ENCODE measurements at places on chromosomes 1 and 21.

DNA sequence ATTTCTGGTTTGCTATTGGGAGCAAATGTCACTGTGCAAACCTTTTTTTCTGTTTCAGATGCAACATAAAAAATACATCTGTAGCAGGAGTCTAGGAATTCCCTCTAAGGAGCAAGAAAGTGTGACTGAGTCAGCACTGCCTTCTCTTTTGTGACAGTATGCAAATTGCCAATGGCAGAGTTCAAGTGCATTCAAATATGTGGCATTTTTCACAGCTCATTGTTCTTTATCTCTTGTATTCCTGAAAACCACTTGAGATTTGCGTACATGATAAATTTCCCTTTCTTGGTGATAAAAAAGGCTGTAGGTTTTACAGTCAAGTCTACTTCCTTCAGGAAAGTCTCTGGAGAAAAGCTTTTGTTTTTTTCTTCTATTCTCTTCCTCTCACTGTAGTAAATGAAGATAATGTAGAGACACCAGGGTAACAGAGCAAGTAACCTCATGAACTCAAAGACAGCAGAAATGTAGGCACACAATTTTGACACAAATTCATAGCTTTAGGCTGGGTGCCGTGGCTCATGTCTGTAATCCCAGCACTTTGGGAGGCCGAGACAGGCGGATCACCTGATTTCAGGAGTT, 129.7 kb upstream of the L1TD1 start:
- DNase-seq: no peak

GRCh38 chr1:184615301-184615700, 139.4 kb downstream of the EDEM3 start:
- DNase-seq: no peak

DNA sequence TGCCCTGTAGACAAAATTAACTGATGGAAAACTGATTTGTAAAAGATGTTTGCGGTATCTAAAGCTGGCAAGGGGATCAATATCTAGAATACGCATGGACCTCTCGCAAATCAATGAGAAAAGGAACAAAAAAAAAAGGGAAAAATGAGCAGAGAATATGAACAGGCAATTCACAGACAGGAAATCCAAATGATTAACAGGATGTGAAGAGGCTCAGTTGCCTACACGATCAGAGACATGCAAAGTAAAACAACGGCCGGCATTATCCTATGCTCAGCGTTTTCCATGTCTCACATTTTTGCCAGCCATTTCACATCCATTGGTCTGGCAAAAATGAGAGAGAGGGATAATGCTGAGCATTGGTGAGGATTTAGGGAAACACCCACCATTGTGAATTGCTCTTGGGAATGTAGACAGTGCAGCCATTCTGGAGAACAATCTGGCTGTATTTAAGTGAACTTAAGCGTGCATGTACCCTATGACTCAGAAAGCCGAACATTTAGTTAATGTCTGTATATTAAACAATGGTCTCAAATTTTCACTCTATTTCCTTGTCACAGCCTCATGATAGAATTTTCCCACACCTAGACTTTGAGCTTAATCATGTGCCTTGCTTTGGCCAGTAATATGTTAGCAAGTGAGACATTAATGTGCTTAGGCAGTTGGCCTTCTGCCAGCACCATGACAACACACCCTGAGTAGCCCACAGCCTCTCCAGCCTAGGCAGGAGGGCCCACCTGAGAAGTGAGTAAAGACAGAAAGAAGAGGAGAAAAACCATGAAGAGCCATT, 61.0 kb upstream of the NBPF3 start:
- no peak for DNase-seq

DNA sequence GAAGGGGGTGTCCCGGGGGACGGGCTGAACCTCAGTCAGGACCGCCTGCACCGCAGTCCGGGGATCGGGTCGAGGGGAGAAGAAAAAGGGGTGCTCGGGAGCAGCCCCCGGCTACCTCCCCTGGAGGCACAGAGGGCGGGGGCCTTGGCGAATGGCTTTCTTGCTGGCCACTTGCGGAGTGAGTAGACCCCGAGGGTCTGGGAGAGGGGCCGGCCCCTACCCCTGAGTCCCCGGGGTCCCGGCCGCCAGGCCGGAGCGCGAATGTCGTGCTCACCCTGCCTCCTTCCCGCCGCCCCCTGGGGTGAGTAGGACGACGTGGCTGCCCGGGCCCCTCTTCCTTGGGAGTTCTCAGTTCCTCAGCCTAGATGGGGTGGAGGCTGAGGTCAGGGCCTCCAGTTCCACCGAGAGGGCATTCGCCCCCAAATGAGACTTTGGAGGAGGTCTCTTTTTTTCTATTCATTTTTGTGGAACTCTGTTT, 113.0 kb downstream of the OSBPL9 start:
- DNase-seq: no peak

GRCh38 chr1:23423415-23424292, 894 bp downstream of the TCEA3 start:
- no peak for DNase-seq

DNA sequence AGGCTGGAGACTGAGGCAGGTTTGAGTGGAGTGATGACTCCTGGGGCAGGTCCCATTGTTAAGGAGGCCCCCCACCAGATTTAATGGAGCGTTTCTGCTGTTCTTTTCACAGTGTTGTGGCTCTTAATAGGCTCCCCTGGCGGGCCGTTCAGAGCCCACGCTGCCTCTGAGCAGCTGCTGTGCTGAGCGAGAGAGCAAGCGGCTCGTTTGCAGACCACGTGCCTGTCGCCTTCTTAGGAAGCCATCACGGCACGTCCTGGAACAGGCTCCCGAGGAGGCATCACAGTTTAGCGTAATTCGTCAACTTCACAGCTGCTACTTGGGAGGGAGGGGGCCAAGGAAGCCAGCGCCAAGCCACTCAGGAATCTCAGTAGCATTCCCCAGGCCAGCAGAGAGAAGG, 70.5 kb upstream of the CTTNBP2NL start:
- no peak for DNase-seq

DNA sequence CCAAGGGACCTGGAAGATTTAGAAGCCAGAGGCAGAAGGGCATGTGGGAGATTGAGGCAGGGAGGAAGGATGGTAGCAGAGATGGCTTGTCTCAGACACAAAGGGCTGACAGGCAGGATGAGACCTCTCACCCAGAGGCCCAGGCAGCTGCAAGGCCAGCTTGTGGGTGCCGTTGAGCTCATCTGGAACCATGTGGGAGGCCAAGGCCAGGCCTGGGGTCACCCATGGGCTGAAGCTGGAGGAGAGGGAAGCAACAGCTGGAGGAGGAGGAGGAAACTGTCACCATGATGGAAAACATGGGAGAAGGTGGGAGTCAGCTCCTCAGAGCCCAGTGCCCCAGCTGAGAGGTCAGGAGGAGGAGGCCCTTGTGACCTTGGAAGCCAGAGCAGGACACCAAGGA, 6.4 kb downstream of the CRABP2 start:
- no peak for DNase-seq

GRCh38 chr1:23152966-23153684, 15.5 kb downstream of the LUZP1 start:
- DNase-seq: no peak

DNA sequence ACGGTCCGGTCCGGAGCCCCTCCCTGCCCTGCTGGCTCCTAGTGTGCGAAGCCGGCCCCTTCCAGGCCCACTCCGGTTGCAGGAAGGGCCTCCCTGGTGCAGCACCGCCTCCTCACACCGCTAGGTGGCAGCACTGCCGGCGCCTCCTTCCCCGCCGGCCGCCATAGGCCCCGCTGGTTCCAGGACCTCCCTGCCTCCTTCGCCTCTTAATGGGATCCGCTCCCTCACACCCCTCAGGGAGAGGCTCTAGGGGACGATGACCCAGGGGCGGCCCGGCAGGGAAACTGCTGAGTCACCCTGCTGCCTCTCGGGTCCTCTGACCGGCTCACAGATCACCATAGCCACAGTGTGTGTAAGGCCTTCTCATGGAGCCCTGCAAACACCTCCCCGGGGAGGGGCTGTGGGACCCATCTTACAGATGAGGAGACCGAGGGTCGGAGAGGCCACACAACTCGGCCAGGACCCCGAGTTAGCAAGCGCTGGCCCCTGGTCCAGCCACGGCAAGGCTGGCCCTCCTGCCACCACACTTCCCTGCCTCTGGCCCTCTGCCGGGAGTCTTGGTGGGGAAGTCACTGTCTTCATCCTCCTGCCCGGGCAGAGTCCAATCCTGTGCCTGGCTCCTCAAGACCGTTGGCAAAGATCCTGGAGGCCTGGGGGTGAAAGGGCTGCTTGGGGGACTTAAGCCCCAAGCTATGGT, 1.6 kb upstream of the AJAP1 start:
- peak; percentile 11 for DNase-seq

- DNase-seq: no peak
Observed at GRCh38 chr1:203142124-203142523, 14.6 kb downstream of the ADORA1 start.

DNA sequence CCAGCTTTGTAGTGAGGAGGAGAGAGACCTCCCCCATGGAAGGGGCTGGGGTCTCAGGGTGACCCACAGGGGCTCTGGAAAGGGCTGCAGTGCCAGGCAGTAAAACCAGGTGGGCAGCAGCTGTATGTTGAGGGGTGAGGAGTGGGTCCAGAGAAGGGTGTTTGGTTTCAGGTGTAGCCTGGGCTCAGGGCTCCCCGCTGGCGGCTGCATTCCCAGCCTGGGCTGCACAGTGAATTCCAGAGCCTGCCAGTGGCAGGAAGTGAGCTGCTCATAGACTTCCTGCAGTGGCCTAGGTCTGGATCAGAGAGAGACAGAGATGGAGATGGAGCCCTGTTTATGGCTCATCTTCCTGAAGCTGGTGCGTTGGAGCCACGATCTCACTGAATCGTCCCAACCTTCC, 356.4 kb downstream of the PTPRU start:
- DNase-seq: no peak

GRCh38 chr1:64231153-64231552, 27.7 kb downstream of the UBE2U start:
- DNase-seq: no peak

DNA sequence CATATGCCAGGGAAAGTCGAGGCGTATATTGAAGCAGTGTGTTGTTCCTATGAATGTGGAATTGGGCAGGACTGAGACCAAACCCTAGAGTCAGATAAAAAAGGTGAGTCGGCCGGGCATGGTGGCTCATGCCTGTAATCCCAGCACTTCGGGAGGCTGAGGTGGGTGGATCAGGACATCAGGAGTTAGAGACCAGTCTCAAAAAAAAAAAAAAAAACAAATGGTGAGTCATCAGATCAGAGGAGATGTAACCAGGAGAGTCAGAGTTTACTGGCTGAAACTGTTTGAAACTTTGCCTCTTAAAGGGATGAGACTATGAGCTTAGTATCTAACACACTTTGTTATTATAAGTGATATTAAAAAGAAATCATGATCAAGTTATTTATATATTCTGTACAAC, 26.4 kb upstream of the SYCP1 start:
- DNase-seq: no peak

DNA sequence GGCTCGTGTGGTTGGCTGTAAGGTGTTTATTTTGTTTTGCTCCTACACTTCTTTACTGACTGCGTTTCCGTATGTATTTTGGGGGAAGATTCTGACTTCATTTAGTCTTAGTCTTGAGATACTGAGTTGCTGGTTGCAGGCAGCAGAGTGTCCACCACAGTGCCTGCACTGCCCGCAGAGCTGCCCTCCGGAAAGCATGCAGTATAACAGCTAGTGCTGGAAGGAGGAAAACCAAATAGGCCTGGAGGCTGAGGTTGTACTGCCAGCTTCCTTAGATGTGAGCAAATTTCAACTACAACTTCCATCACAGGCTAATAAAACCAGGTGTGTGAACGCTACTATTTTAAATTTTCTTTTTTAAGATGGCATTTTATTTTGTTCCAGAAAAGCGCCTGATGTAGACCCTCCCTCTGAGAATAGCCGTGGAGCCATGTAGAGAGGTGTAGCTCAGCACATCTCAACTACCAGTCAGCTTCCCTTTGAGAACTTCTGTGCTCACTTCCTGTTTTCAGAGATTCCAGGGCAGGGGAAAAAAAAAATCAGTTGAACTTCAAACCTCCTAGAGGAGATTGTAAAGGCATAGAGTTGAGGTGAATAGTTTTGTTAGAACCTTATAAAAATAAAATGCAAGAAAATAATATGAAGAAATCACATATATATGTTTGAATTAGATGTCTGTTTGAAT, 17.6 kb downstream of the LMO4 start:
- no peak for DNase-seq

DNA sequence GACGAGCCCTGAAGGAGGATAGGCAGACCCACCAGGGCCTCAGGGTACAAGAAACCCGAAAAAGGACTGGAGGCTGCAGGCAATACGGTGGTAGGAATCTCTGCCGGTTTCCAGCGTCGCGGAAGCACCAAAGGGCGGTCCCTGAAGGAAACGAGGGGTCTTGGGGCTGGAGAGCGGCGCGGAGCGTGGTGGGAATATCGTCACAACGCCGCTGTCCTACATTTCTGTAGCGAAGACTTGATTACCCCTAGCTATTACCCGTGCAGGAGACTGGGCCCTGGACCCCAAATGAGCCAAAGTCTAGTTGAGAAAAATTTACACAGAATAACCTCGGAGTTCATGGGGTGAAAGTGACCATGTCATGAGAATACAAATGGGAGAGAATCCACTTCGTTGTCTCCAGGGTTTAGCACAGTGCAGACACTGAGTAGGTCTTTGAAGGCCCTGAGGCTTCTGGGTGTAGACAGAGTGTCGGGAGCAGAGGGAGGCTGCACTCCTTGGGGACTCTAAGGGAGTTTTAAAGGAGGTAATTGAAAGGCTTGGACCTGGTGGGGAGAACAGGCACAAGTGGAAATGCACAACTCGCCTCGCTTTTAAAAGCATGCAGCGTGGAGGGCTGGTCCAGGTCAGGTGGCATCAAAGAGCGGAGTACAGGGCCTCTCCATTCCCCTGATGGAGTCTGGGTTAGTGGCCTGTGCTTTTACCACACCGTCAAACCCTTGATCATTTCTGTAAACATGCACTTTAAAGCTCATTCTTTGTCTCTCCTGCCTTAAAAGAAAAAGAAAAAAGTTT, 1.5 kb downstream of the ATP1A1 start:
- no peak for DNase-seq
